ENCODE measurements at places on chromosomes 7 and 10. TPM values are rescaled to one million over a fixed set of nuclear protein-coding genes. Genes with fewer than 3 reads are reported as not detected.

The MGAM2 gene
- total RNA-seq, result not detected

The NEBL gene
- not detected for total RNA-seq

The DNAJB6 gene
- total RNA-seq, result 97.2 TPM

The THSD7A gene
- not detected for total RNA-seq

The NT5C3A gene
- 42.8 TPM for total RNA-seq

The LHFPL3 gene
- not detected for total RNA-seq

The OIT3 gene
- not detected for total RNA-seq

The CYP2C19 gene
- total RNA-seq, result 0.53 TPM
